ENCODE measurements at places on chromosomes 13 and 19. TPM values are rescaled to one million over a fixed set of nuclear protein-coding genes. Genes with fewer than 3 reads are reported as not detected.

- peak; percentile 38 for DNase-seq
Measured at GRCh38 chr13:26485786-26486185, 71.7 kb upstream of the WASF3 start.

GRCh38 chr13:40087091-40088002, 431.9 kb downstream of the COG6 start:
- peak; percentile 32 for DNase-seq

DNA sequence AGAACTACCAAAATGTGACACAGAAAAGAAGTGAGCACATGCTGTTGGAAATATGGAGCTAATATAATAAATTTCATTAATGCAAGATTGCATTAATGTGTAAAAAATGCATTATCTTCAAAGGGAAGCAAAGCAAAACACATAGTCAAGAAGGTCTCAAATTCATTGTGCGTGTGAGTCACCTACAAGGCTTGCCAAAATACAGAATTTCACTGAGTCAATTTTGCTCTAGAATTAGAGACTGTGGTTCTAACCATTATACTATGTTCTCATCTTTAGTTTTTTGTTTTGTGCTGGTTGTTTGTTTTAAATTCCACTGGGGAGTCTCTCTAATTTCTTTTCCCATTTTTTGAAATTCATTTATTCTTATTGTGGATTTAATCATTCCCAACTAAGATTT, 149.8 kb upstream of the SLITRK1 start:
- no peak for DNase-seq

DNA sequence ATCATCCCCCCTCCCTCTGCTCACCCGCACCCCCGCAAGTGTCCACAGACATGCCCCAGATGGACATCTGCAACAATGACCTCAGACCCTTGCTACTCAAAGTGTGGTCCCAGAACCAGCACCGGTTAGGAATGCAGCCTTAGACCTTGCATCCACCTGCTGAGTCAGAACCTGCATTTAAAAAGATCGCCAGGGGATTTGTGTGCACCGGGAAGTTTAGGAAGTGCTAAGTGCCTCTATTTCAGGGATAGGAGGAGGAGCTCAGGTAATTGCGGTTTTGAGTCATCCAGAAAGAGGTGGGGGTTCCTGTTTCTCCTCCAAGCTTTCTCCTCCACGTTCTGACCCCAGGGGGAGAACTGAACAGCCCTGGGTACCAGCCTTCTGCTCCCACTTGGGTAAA, 46.2 kb downstream of the CACNA1A start:
- DNase-seq: peak; percentile 58

- DNase-seq: no peak
Measured at GRCh38 chr19:56491399-56491798, 14.3 kb upstream of the ZNF667 start.

- DNase-seq: no peak
Measured at GRCh38 chr19:6608940-6609339, 18.0 kb upstream of the CD70 start.

DNA sequence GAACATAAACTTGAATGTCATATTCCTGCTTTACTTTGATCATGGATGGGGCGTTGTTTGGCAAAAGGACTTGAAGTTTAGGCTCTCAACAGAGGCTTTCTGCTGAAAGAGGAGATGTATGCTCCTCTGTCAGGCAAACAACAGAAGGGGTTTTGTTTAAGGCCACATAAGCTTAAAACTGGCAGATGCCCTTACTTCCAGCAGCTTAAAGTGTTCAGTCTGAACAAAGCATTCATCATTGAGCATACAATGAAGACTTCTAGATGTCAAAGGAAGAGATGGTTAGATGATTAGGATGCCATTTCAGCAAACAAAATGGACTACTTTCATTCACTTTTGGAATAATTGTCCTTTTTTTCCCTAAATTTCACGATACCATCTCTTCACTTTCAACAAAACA, 484.5 kb downstream of the SLITRK6 start:
- DNase-seq: no peak

The LHB gene
- not detected for total RNA-seq

- no peak for DNase-seq
Measured at GRCh38 chr13:74090397-74090796, 43.8 kb downstream of the KLF12 start.

The CRLF1 gene
- 52.8 TPM for total RNA-seq

The MEIOSIN gene
- not detected for total RNA-seq

GRCh38 chr19:46787331-46788261, 798 bp downstream of the SLC1A5 start:
- peak; percentile 84 for DNase-seq

DNA sequence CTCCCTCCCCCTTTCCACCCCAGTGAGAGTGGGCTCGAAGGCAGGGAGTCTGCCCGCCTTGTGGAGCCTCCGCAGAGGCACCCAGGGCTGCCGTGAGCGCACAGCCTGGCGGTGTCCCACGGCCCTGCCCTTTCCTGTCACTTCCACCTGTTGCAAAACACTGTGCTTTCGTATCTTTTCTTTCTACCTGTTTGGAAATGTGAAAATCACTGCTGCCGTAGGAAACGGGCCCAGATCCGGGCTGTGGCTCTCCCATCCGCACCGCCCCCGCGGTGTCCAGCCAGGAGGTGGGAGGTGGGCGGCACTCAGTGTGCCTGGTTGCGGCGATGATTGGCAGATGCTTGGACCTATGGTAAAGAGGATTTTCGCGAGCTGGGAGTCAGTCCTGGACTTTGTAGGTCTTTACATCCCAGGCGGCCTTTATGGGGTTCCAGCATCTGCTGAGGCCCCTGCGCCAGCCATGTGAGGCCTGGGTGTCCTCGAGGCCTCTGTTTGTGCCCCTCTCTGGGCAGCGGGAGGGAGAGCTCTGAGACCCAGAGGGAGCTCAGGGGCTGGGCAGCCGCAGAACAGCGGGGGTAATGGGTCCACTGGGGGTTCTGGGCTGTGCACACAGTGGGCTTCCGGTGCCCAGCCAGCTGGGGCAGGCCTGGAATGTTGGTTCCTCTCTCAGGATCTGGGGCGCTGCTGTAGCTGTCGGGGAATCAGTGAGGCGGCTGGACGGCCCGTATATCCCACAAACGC, 6.1 kb downstream of the STK11 start:
- peak; percentile 90 for DNase-seq

DNA sequence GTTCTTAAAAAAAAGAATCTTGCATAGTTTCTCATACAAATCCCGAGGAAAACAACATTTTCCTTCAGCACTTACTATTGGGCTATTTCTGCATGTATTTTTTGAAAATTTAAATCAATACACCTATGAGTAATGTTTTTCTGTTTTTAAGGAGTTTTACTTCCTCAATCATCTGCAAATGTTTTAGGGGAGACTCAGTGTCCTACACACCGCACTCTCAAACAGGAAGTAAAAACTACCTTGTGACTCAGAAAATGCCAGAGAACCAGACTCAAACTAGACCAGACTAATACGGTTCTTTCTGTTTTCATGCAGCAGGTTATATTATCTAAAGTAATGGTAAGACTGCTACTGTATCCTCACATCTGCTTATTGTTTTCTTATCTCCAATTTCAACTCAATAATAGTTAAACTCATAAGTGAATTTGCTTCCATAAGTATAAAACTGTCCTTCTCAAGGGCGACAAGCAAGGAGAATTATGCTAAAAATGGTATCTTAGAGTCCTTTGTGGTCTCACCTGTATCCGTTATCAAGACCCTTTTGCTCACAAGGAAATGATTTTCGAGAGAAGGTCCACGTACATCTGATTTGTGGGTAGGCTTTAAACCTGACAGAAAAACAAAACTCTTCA, 52.5 kb downstream of the FLT3 start:
- no peak for DNase-seq

DNA sequence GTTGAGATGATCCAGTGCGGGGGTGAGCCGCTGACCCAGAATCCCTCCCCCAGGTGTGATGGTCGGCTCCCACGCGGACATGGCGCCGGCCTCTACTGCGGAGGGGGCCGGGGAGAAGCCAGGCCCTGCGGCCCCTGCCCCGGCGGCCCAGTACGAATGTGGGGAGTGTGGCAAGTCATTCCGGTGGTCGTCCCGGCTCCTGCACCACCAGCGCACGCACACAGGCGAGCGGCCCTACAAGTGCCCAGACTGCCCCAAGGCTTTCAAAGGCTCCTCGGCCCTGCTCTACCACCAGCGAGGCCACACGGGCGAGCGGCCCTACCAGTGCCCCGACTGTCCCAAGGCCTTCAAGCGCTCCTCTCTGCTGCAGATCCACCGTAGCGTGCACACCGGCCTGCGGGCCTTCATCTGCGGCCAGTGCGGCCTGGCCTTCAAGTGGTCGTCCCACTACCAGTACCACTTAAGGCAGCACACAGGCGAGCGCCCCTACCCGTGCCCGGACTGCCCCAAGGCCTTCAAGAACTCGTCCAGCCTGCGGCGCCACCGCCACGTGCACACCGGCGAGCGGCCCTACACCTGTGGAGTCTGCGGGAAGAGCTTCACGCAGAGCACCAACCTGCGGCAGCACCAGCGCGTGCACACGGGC, 3.7 kb upstream of the NAT14 start:
- DNase-seq: peak; percentile 77

The PROZ gene
- total RNA-seq: not detected

The ZNF358 gene
- 54.8 TPM for total RNA-seq

DNA sequence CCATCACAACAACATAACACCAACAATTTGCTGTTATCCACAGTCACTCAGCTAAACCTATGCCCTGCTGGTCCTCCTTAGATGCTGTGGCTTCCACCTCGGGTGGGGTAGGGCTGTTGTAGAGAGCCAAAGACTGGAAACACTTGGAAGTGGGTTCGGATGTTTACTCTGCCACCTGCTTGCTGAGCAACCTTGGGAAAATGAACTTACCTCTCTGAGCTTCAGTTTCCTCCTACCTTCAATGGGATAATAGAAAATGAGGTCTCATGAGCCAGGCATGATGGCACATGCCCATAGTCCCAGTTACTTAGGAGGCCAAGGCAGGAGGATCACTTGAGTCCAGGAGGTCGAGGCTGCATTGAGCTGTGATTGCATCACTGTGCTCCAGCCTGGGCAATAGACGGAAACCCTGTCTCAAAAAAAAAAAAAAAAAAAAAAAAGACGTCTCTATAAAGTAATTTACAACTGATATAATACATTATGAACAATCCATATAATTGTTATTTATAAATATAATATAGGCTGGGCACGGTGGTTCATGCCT, 3.3 kb upstream of the SYCN start:
- DNase-seq: no peak

Data from H7 (cell line).